Mesothelial cell of epicardium (in vitro differentiated cells): ENCODE measurements at places on chromosomes 1 and 21. TPM values are rescaled to one million over a fixed set of nuclear protein-coding genes. Genes with fewer than 3 reads are reported as not detected.

The APOBEC4 gene
- not detected in 3 replicates for total RNA-seq

The KRTAP12-2 gene
- not detected in 3 replicates for total RNA-seq

The FCRL4 gene
- 0.18 TPM in 1 of 3 replicates, not detected in the others for total RNA-seq

- DNase-seq, result no peak
These were observed 13.8 kb upstream of the PHLDA3 start for GRCh38 chr1:201482755-201483154.

DNA sequence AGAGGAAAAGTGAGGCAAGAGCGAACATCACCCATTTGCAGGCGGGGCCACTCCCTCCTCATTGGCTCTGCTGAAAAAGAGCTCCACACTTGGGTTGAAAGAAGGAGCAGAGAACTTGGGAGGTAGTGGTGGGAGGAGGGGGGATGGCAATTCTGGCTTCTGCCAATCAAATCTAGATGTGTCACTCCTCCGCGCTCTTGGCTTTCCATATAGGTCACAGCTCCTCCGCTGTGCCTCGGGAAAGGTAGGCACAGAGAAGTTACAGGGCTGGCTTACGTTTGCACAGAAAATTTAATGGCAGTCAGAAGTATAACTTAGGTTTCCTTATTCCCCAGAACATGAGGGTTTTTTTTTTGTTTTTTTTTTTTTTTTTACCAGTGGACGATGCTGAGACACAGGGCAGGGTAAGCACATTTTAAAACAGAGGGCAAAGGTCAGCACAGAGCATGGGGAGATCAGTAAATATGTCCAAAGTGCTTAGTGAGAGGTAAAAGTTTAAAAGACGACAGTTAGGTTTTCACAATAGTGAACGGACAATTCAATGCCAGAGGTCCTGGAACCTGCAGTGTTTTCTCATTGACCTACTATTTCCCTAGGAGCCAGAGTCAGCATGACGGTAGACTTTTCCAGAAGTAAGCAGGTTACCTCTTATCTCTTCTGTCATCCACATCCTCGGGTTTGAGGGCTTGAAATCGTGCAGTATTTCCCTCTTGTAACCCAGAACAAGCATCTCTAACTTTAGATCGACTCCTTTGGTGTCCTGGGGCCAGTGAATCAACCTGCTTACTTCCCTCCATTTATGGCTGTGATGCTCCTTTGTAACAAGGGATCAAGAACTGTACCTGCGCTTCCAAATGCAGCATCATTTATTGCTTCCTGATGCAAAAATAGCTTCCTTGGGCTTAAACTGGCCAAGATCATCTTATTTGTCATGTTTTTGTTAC lies 258.9 kb upstream of the PROX1 start:
- DNase-seq, result no peak

GRCh38 chr1:209589440-209589839 lies 5.9 kb downstream of the CAMK1G start:
- DNase-seq, result no peak

- DNase-seq, result no peak
These were observed 5.7 kb upstream of the MRPL55 start for GRCh38 chr1:228114827-228115226.

DNA sequence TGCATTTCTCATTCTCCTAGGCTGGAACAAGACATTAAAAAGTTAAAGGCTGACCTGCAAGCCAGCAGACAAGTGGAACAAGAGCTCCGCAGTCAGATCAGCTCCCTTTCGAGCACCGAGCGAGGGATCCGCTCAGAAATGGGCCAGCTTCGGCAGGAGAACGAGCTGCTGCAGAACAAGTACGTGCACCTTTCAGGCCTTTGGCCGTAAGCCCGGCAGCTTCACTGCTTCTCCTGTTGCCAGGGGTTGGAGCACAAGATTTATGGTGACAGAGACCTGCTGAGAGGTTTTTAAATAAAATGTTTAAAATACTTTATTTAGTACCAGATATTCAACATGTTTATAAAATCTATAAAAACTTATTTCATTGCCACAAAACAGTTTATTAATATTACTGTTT lies 53.4 kb downstream of the MACO1 start:
- DNase-seq, result no peak
